ENCODE measurements at places on chromosomes 16 and 17.

DNA sequence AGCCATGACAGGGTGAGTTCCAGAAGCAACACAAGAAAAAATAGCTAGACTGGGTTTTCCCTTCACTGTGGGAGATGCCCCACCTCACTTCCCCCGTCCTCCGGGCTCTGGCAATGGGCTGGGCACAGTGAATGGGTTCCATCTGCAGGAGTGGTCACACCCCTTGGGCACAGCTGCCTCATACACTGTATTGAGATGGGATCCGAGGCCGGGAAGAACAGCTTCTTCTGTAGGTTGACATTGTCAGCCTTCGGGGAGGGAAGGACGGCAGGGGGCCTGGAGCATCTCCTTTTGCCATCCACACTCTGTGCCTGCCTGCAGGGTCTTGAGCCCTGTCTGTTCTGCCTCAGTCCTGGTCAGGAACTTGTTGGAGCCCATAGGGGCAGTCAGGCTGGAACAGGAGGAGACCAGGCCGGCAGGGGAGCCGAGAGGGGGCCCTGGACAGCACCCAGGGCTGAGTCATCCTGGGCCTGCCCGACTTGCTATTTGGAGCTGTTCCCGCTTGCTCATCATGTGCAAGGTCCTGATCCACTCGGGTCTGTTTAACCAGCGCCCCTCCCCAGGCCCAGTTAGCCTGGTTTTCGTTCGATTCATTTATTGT is 286.7 kb downstream of the SEC14L1 start:
- DNase-seq = peak; percentile 90

GRCh38 chr17:48427598-48427997 is 2.4 kb downstream of the SKAP1 start:
- no peak for DNase-seq

DNA sequence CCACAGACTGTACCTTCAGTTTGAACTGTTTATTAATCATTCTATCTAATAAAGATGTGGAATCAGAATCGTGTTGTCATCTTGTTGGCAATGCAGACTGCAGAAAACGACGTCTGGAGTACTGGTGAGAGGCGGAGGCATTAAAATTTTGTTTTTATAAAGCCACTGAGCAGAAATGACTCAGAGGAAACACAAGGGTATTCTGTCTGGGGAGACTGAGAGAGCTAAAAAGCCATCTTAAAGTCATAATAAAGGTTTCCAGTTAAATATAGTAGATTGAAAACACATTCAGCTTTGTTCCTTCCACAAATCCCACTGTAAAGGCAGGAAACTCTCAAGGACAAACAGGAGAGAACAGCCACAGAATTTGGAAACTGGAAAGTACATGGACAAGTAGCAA is 74.2 kb downstream of the CPPED1 start:
- peak; percentile 11 for DNase-seq

DNA sequence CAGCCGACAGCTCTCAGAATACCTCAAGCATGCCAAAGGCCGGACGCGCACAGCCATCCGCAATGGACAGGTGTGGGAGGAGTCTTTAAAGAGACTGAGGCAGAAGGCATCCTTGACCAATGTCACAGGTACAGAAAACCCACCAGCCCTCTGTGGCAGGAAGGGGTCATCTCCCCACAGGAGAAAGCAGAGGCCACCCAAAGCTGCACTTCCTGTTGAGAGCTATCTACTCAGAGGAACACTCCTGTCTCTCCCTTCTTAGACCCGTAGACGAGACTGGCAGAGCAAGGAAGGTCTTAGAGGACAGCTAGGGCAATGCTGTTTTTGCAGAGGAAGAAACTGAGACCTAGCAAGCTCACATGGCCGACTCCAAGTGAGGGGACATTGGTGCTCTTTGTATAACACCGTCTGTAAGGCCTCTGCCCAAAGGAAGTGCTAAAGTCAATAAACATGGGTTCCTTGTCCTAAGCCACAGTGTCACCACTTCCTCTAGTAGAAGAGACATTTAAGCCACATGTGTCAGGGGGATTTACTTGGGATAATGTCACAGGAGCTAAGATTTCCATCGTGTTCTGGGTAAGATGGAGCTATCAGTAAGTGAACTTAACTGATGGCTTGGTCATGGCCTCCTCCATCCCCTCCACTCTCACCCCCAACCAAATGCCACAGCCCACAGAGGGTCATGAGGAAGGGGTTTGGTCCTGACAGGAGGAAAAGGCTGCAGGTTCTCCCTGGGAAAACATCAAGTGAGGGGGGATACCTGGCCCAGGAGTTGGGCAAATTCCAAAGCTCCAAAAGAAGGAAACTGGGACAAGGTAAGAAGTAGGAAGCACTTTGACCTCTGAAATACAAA is 9.4 kb downstream of the LPO start:
- DNase-seq = no peak

GRCh38 chr16:4682616-4683254 is 10.6 kb upstream of the NUDT16L1 start:
- peak; percentile 27 for DNase-seq

- DNase-seq = peak; percentile 58
Observed at GRCh38 chr16:27779641-27780164, 229.8 kb downstream of the KATNIP start.

- DNase-seq = peak; percentile 41
Observed at GRCh38 chr17:44636562-44636961, 19.7 kb upstream of the MEIOC start.

GRCh38 chr17:1123393-1123831 is 56.4 kb downstream of the ABR start:
- DNase-seq = no peak

DNA sequence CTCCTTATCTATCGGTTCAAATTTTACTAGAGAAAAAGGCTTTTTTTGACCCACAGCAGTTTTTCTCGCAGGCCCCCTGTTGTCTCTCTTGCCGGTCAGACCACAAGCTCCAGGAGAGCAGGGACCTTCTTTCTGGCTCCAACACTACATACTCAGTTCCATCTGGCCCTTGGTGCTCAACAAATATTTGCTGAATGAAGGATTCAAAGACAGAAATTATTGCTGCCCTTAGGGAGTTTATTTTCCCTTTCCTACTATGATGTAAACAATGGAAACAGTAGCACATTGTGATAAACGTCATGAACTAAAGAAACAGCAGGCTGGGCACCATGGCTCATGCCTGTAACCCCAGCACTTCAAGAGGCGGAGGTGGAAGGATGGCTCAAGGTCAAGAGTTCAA is 59.0 kb upstream of the ATP2A3 start:
- DNase-seq = no peak

Data from fibroblast of lung (primary cell).